Fibroblast of lung (primary cell): ENCODE measurements at places on chromosomes 5 and 9. TPM values are rescaled to one million over a fixed set of nuclear protein-coding genes. Genes with fewer than 3 reads are reported as not detected.

Gene SPINK6
- not detected in 2 replicates for total RNA-seq

Gene SOHLH1
- not detected in 2 replicates for total RNA-seq

Gene ADAMTS16
- under 0.01 and 0.17 TPM in 2 replicates for total RNA-seq

Gene NAIP
- total RNA-seq = 1.5 and 3.8 TPM in 2 replicates

Gene HAVCR2
- 2.5 and 3.6 TPM in 2 replicates for total RNA-seq

Gene REEP2
- 5.9 and 14.4 TPM in 2 replicates for total RNA-seq

Gene NOXA1
- total RNA-seq = 0.66 and 0.77 TPM in 2 replicates

Gene OR1Q1
- total RNA-seq = not detected in 2 replicates

Gene GFI1B
- total RNA-seq = under 0.01 TPM in 1 of 2 replicates, not detected in the other

Gene RETREG1
- 0.51 and 0.99 TPM in 2 replicates for total RNA-seq

DNA sequence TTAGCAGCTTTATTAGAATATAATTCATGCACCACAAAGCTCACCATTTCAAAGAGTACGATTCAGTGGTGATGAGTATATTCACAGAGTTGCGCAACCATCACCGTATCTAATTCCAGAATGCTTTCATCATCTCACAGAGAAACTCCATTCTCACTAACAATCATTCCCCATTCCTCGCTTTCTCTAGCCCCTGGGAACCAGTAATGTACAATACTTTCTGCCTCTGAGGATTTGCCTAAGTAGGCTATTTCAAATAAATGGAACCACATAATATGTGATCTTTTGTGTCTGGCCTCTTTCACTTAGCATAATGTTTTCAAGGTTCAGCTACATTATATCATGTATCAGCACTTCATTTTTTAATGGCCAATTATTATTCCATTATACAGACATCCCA is 145.1 kb upstream of the ADAMTS16 start:
- DNase-seq = peak; percentile 87

GRCh38 chr5:117731446-117731845 is 1156.8 kb upstream of the SEMA6A start:
- no peak for DNase-seq

DNA sequence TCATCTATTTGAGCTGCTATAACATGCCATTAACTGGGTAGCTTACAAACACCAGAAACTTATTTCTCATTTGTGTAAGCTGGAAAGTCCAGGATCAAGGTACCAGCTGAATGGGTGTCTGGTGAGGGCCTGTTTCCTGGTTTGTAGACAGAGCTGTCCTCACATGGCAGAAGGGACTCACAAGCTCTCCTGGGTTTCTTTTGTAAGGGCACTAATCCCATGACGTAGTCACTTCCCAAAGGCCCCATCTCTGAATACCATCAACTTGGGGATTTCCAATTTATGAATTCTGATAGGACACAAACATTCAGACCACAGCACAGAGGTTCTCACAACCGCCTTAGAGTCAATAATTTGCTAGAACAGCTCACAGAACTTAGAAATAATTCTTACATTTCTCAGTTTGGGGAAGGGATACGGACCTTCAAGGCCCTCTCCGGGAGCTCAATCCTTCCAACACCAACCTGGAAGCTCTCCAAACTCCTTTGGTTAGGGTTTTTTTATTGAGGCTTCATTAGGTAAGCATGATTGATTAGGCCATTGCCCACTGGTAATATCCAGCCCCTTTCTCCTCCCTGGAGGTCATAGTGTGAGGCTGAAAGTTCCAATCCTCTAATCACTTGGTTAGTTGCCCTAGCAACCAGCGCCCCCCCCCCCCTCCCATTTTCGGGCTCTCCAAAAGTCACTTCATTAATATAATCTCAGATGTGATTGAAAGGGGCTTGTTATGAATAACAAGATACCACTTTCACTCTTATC is 7.6 kb upstream of the DNAJA1 start:
- no peak for DNase-seq

DNA sequence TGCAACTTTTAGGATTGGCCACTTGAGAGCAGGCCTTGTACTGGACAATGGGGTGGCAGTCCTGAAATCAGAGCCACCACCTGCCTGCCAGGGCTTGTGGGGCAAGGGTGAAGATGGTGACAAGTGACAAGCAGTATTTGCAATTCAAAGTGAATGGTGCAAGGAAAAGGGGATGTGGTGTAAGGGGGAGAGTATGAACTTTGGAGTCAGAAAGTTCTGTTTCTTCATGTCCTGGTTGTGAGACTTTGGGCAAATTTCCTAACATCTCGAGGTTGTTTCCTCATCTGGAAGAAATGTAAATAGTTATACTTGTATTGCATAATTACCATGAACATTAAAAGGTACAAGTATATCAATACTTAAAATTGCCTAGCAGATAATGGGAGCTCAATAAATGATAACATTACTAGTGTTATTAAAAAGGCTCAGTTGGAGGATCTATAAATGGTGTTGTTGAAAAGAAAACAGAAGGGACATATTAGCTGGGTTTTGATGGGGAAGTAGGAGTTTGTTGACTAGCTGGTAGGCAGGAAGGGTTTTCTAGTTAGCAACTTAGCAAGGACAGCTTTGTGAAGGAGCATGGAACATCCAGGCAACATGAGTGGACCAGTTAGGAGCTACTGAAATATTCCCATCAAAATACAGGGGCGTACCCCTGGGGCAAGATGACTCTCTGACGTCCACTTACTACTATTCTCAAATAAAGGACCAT is 21.3 kb upstream of the MEGF9 start:
- DNase-seq = no peak

GRCh38 chr9:93614830-93615468 is 38.6 kb downstream of the PHF2 start:
- DNase-seq = no peak

- DNase-seq = no peak
Measured at GRCh38 chr9:38384990-38385848, 7.3 kb upstream of the ALDH1B1 start.

DNA sequence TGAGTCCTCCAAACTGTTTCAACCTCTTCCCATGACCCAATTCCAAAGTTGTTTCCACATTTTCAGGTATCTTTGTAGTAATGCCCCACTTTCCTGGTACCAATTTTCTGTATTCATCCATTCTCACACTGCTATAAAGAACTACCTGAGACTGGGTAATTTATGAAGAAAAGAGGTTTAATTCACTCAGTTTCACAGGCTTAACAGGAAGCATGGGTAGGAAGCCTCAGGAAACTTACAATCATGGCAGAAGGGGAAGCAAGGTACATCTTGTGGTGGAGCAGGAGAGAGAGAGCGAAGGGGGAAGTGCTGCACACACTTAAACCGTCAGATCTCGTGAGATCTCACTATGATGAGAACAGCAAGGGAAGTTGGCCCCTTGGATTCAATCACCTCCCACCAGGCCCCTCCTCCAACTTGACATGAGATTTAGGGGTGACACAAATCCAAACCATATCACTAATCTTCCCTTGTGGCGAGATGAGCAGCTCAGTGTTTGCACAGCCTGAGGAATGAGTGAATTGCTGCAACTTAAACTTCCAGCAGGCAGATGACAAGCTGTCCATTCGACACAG is 42.9 kb downstream of the TRIP13 start:
- no peak for DNase-seq

DNA sequence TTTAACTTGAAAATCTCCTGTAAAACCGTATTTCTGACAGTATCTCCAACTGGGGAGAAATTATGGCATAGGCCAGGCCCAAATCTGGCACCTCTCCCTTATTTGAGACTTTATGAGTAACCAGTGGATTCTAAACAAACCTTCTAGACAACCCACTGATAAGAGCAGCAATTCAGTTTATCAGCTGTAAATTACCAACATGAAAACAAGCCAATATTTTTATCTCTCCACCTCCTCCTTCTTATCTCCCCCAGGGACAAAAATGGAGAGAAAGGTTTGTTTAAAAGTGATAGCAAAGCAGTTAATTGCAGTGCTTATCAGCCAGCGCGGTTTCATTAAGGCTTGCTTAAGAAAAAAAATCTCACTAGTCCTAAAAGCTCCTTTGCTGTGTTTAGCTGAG is 53.8 kb downstream of the KCNV2 start:
- peak; percentile 55 for DNase-seq

DNA sequence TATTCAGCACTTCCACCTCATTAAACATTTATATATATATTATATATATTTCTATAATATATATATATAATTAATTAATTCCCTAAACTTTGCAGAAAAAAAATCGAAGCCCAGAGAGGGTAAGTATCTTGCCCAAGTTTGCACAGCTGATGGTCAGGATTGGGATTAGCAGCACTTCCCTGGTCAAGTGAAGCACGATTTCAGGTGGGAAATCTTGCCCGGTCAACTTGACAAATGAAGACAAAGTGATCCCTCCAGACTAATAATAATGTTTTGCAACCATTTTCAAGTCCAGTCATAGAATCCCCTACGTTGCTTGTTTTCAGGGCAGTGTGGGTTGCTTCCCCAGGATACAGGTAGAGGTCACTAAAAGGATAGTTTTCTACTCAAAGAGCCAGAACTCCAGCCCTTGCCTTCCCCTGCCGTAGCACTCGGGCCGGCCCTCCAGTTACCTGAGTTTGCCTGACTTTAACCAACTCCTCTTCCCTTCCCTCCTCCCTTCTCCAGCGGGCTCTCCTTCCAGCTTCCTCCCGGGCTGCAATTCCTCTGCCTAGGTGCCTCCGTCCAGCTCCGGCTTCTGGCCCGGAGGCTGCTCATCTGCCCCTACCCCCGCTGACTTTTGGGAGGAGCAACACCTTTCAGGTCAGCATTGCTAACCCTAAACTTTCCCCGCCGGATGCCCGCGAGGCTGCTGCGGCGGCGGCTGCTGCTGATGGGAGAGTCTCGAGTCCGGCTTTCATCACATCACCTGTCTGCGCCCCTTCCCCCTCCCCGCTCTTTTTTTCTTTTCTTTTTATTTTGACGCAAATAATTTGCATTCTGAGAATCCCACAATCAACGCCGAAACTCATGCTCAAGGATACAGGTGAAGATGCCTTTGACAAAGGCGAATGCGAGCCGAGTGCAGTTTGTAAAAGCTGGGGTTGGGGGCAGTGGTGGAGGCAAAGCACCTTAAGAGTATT is 930 bp downstream of the PRLR start:
- DNase-seq = no peak

GRCh38 chr5:137119321-137119720 is 379.8 kb downstream of the SPOCK1 start:
- no peak for DNase-seq

GRCh38 chr5:111626473-111627148 is 114.3 kb upstream of the STARD4 start:
- no peak for DNase-seq

- no peak for DNase-seq
Measured at GRCh38 chr9:68947842-68948569, 65.9 kb downstream of the PRKACG start.

- DNase-seq = no peak
Measured at GRCh38 chr5:159667286-159667685, 249.0 kb upstream of the ADRA1B start.

DNA sequence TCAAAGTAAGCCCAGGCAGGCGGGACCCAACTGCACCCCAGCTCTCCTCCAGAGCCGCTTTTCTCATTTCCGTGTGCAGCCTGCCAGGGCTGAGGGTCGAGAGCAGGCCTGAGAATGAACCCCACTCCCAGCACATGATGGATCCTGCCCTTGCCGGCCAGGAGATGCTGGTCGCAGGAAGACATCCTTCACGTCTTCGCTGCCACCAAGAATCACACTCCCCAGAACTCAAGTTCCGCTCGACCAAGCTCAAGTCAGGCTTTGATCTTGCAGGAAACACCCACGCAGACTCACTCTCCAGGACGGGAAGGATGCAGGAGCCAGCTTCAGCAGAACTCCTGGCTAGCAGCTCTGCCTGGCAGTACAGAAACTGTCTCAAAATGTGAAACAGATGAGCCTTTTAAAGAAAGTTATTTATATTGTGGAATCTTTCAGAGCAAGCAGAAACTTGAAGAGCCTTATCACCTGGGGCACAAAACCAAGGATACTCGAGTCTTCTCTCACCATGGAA is 102.4 kb downstream of the ROR2 start:
- DNase-seq = peak; percentile 58

- DNase-seq = no peak
Measured at GRCh38 chr9:970151-970996, 6.1 kb upstream of the DMRT3 start.

DNA sequence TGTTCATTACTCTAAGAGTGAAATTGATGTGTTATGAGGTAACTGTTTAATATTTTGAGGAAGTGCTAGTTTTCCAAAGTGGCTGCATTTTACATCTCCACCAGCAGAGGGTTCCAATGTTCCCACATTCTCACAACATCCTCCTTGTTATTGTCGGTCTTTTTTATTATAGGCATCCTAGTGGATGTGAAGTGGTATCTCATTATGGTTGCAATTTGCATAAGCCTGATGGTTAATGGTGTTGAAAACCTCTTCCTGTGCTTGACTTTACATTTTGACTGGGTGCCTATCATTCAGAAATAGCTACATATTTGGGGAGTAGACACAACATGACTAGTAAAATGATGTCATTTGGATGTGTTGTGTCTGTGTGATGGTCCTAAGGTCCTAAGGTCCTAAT is 143.6 kb downstream of the MRPS30 start:
- DNase-seq = peak; percentile 20

- DNase-seq = peak; percentile 97
Measured at GRCh38 chr9:127555840-127556820, 55.9 kb upstream of the STXBP1 start.

DNA sequence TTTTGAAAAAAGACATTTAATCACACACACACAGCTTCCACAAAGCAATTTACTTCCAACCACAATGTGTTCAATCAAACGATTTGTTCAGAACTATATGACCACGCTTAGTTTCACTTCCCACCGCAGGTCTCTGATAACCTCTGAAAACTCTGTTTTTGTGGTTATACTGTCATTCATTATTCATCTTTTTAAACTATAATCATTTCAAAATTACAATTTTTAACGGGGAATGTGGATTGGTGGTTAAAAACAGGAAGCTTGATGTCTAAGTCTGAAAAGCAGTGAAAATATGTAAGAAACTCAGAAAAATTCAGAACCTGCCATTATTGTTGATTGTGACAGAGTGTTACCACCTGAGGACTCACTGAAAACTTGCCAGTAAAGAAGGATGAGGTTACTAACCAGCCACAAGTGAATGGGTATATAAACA is 12.7 kb upstream of the TMEM174 start:
- DNase-seq = no peak

- no peak for DNase-seq
Measured at GRCh38 chr9:113720495-113720894, 155.6 kb upstream of the ZNF618 start.
